Heart left ventricle (tissue), 16 donors: ENCODE measurements at places on chromosomes 3 and 15. TPM values are rescaled to one million over a fixed set of nuclear protein-coding genes. Genes with fewer than 3 reads are reported as not detected.

Gene PTH1R
- polyA plus RNA-seq: 23.4 TPM

DNA sequence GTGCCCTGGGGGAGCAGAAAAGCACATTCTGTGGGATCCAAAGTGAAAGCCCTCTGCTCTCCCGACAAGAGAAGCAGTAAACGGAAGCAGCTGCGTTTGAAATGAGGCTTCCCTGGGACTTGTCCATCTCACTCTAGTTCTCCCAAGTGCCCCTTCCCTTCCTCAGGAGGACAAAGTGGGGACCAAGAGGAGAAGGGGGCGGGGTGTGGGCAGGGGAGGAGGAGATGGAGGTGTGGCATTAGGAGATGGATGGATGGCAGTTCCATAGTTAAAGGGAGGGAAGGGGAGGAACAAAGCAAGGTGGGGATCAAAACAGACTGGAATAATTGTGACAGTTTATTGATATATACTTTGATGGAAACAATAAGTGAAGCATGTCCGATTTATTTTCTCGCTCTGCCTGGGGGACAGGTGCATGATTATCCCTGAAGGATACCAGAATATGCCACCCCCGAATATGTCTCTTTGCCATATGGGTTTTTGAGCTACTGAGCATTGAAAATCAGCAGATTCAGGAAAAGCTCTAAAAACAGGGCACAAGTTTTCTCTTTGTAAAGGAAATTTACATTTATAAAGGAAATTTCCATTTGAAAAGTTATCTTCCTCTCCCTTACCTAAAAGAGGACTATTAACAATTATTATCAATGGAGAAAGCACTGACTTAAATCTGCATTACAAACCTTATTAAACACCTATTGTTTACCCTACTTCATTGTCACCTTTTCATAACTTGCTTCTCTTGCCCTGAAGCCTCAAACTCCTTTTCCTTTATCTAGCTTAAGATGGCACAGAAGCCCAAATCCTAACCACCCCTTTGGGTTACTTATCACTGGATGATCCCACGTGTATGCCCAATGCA is 58.9 kb upstream of the DAZL start:
- DNase-seq: no peak

GRCh38 chr15:98369081-98369716 is 279.1 kb upstream of the IGF1R start:
- DNase-seq: no peak

GRCh38 chr3:110810356-110810755 is 261.3 kb upstream of the NECTIN3 start:
- DNase-seq: no peak

DNA sequence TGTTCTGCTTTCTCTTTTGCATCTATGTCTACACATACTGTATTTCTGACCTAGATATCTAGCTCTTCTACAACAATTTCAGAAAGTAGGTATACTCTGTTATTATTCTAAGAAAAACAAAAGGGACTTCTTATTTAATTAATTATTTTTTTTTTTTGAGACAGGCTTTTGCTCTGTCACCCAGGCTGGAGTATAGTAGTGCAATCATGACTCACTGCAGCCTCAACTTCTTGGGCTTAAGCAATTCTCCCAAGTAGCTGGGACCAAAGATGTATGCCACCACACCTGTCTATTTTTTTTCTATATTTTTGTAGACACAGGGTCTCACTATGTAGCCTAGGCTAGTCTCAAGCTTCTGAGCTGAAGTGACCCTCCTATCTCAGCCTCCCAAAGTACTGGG is 130.6 kb downstream of the MBNL1 start:
- no peak for DNase-seq
